ENCODE measurements at places on chromosomes 2 and 18.
A peak's percentile ranks its signal among the peaks of the same experiment; 100 is the strongest.

- no peak for DNase-seq
Observed at GRCh38 chr2:35343135-35343534, 1012.4 kb upstream of the CRIM1 start.

GRCh38 chr2:128640845-128641360 is 322.2 kb upstream of the HS6ST1 start:
- DNase-seq: peak; percentile 2

DNA sequence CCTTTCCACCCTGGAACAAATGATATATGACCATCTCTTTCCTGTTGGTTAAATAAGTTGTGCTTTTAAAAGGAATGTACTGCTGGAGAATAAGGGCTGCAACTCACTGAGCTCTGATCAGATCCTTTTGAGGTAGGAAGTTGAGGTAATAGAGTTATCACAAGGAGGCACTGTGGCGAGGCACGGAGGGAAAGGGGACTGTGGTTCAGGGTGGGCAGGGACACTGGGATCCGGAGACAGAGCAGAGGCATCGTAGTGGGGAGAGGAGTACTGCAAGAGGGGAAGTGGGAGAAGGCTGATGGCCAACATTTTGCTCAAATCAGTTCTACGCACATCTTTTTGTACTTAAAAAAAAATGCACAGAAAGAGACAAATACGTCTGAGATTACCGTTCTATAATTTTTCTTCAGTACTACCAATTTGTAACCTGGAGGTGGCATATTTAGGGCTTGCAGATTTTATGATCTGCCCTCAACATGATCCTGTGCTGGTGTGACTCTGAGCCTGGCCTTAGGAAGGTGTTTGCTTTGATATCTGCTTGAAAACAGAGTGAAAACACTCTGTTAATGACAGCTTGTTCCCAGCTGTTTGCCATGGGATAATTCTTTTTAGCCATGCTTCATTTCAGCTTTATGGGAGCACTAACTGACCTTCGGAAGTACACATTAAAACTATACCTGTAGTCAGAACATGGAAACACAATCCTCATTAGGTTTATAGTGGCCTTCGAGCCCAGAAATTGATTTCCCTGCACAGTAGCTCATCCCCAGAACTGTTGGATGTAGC is 168.1 kb downstream of the KCNE4 start:
- no peak for DNase-seq

DNA sequence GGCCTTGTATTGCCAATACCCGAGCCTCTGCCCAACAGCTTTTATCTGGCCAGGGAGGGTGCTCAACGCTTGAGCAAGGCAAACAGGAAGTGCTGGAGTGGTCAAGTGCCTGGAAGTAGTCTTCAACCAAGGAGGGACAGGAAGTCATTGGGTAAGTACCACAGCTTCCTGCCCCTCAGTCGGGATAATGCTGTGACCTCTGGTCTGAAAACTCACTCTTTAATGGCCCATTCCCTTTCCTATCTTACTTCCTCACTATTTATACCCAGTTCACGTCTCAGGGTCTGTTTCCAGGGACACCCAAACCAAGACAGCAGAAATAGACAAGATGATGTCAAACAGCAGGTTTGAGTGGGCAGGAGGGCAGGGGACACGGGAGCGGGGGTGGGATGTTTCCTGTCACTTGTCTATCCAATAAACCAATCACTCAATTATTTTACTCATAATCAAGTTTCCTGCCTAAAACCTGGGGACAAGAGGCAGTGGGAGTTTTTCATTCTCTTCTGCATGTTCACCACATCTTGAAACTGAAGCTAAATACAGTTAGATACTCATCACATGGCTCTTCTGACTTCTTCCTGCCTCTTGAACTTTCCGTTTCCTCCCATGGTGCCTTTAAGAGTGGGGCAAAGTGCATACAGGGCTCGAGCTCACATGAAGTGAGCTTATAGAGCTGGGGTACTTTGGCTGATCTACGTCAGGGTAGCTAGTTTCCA is 68.9 kb upstream of the CAB39 start:
- DNase-seq: peak; percentile 86

GRCh38 chr2:241550616-241551580 is 7.6 kb upstream of the BOK start:
- no peak for DNase-seq

- no peak for DNase-seq
Observed at GRCh38 chr18:49846361-49846662, 33.0 kb upstream of the ACAA2 start.
